ENCODE measurements at places on chromosomes 16 and 17. TPM values are rescaled to one million over a fixed set of nuclear protein-coding genes. Genes with fewer than 3 reads are reported as not detected.

GRCh38 chr16:3868556-3868955 lies 12.0 kb downstream of the CREBBP start:
- DNase-seq: no peak

DNA sequence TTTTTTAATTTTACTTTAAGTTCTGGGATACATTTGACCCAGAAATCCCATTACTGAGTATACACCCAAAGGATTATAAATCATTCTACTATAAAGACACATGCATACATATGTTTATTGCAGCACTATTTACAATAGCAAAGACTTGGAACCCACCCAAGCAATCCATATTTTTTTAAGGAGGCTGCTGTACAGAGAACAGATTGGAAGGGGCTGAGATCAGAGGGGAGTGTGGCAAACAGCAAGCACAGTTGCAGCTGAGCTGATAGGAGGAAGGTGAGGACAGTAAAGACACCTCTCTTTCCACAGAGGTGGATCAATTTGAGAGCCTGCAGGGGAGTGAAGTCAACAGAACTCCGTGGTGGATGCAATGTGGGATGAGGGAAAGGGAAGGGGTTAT lies 10.2 kb upstream of the TMEM238L start:
- DNase-seq: no peak

GRCh38 chr16:86129541-86129940 lies 230.6 kb downstream of the IRF8 start:
- no peak for DNase-seq

GRCh38 chr17:46035112-46035818 lies 36.2 kb downstream of the STH start:
- DNase-seq: no peak

Gene STX1B
- polyA plus RNA-seq: 0.46 TPM
